ENCODE measurements at places on chromosomes 1 and 21.
A peak's percentile ranks its signal among the peaks of the same experiment; 100 is the strongest.

DNA sequence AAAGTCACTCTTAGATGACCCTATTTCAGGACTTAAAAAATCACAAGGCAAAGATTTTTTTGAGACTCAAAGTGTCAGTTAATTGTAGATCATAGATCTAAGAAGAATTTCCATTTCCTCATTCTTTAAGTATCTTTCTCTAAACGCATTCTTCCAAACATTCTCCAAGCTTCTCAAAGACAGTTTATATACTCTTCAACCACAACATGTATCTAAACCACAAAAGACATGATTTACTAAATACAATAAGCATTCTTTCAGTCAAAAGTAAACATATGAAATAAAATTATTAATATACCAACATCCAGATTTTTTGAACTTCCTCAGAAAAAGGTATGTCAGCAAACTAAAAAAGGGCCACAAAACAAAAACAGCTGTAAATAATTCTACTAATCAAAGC lies 24.4 kb downstream of the RC3H1 start:
- no peak for DNase-seq

- DNase-seq = no peak
Measured at GRCh38 chr1:16438924-16439323, 1.6 kb upstream of the NECAP2 start.

- no peak for DNase-seq
Measured at GRCh38 chr1:208127792-208128529, 116.2 kb downstream of the PLXNA2 start.

- peak; percentile 80 for DNase-seq
Measured at GRCh38 chr1:93447481-93448291, at the start of gene FNBP1L. Gene FNBP1L, plus strand, starts transcription at chr1:93448118. Its CDS starts 164 bp downstream, at chr1:93448282.

GRCh38 chr1:49351768-49352167 lies 575.1 kb upstream of the BEND5 start:
- no peak for DNase-seq

DNA sequence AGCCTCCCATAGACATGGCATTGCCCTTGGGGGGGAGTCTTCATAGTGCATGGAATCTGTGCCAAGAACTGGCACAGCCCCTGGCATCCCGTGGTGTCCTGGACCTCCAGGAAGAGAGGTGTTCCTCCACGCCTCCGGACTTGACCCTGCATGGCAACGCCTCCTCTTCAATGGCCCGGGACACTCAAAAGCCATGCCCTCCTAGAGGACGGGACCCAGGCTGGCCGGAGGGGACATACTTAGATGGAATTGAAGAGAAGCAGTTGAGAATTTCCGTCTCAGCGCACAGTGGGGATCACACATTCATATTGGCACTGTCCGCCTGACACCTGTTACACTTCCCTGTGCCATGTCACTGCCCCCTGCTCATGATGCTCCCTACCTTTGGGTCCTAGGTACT lies 38.4 kb upstream of the TENT5C start:
- DNase-seq = no peak

DNA sequence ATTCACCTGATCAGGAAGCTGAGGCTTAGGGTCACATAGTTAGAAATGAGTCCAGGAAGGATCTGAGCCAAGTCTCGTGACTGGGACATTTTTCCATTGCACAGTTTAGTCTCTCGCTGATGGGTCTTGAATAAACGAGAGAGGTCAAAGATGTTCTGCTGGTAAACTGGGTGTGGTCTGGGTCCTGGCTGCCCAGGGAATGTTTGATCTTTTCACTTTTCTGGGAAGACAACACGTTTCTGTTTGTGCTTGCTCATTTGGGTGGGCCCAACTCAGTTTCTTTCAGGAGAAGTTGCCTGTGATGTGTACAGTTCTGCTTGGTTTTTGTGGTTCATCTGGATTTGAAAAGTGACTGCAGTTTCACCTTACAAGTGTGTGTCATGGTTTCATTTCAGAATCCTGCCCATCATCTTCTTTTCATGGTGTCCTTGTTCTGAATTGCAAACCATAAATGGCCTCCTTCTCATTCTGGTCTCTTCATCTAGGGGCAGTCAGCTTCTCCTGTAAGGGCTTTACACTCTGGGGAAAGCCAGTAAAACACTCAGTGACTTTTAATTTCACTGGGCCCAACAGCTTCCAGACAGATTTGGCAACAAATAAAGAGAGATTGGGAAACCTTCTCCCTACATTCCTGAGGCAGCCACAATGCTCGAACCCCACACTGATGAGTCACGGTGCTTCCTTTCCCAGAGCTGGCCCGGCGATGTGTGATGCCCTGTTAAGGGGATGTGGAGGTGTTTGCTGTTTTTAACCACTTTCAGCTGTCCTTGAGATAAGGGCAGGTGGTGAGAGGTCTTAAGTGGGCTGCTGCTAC lies 7.2 kb upstream of the TACSTD2 start:
- DNase-seq = no peak

DNA sequence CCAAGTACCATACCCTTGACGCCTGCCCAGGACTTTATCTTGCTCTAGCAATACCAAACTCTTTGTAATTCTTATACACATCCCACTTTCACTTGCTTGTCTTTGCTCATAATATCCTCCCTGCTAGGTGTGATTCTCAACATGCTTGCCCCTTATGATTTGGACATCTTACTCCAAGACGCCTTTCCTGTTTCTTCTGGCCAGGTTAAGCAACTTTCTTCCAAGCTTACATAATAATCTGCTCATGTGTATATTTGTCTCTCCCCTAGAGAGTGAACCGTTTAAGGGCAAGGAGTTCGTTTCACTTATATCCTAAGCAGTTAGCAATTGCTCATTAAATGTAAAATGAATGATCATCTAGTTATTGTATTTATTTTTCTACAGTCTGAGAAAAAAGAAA lies 21.8 kb downstream of the CRYZL1 start:
- DNase-seq = no peak

DNA sequence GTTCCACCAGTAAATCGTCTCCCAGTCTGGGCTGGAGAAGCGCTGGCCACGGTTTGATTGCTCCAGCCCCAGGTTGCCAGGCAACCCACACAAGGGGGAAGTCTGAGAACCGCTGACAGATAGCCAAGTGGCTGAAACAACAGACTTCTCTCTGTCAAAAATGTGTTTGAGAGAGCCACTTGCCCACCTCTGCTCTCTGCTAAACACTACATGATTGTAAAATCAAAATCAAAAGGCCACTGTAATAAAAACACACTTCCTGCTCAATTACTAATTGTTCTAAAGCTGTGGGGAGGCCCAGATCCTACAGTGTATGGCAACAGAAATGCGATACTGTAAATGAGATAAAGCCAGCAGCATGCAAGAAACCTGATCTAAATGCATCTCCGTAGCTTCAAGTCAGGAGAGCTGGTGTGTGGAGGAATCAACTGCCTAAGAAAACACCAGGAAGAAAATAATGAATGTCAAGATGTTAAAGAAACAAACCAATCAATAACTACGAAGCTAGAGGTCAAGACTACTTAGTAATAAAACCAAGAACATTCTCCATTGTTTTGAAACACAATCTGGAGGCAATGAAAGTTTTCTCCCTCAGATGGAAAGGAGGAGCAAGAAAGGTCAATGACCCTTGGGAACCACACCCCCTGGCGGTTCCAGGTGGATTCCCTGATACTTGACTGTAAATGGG lies 121.2 kb downstream of the SLC45A1 start:
- DNase-seq = no peak

- DNase-seq = no peak
Measured at GRCh38 chr1:3122311-3122710, 53.3 kb downstream of the PRDM16 start.

- no peak for DNase-seq
Measured at GRCh38 chr1:27504588-27505419, 14.8 kb upstream of the WASF2 start.

DNA sequence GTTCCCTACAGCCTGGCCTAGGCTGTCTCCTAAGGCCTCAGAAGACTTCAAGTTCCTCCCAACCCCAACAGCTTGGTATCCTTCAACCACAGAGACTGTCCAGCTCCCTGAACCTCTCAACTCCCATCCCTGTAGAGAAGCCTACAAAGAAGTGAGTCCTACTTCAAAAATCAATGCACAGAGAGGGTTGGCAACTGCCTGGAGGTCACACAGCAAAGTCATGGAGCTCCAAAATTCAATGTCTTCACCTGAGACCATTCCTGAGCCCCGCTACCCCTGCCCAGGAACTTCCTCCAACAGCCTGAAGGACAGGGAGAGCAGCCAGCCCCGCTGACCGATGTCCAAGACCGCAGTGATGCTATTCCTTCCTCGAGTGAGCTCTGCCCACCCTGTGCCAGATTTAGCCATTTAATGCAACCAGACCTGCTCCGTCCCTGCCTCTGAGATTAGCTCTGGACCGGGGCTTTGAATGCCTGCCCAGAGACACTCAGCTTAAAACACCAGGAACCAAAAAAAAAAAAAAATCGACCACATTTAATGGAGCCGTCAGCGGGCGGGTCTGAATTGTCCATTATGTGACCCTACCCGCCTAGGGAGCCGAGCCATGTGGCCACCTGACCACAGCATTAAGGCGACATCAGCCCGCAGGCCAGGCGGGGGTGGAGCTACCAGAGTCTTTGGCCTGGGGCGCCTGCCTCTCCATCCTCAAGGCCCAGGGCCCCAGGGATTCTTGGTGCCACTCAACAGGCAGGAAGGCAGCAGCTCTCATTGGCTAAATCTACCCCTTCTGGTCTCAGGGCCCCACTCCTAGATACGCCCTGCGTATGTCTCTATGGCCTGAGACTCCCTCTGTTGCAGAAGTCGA lies 148.6 kb downstream of the SYF2 start:
- no peak for DNase-seq

DNA sequence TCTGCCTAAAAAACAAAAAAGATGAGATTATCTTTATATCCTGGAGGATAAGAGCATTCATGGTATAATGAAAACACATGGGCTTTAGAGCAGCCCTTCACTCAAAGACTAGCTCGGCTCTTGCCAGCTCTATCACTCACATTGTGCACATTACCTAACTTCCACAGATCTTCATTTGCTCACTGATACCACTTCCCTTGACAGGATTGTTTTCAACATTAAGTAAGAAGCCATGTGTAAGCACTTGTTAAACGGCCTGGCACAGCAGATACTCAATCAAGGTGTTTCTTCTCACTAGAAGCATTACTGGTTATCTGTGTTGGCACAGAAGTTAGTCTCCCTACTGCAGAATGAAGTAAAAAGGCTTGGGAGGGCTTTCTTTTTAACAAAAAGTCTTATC lies 18.7 kb downstream of the LPGAT1 start:
- DNase-seq = no peak

DNA sequence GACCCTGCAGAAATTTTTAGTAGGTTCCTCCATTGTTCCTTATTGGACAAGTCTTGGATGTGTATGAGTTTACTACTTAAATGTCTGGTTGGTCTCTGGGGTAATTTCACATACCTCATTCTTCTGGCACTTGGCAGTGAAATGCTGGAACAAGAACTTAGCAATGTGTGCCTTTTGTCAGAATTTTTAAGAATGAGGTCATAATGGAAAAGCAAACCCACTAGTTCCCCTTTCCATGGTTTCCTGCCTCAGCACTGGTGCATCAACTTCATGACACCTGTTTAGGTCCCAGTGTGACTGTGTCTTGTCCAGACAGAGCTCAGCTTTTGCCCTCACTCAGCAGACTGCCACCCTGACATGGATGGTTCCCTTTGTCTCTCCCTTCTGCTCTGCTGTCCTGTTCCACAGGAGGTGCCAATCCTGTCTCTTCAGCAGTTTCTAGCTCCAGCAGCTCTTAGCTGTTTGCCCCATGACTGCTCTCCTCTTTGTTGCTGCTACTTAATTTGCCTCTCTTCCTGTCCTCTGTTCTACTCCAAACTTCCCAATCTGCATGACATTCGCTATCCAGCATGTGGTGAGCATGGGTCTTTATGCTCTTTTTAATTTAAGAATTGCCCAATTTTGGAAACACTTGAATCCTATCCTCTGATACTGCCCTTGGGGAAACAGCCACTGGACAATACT lies 135.6 kb downstream of the CYYR1 start:
- DNase-seq = no peak
